Sigmoid colon (tissue), 7 donors: ENCODE measurements at places on chromosomes 6 and 20. TPM values are rescaled to one million over a fixed set of nuclear protein-coding genes. Genes with fewer than 3 reads are reported as not detected.

DNA sequence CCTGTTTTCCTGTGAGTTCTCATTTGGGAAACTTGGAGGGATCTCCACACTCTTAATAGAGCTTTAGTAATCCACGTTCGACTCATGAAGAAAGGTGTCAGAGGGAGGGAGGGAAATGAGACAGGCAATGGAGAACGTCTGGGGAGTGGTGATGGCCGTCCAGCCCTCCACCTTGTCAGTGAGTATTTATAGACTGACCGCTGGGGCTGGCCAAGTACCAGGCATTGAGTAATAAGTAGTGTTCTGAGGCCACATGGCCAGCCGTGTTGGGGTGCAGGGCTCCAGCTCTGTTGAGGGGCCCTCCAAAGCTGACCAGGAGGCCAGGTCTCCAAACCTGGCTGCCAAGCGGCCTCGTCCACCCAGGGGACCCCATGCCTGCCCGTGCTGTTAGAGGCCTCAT, 11.3 kb upstream of the DSN1 start:
- DNase-seq: peak; percentile 76

DNA sequence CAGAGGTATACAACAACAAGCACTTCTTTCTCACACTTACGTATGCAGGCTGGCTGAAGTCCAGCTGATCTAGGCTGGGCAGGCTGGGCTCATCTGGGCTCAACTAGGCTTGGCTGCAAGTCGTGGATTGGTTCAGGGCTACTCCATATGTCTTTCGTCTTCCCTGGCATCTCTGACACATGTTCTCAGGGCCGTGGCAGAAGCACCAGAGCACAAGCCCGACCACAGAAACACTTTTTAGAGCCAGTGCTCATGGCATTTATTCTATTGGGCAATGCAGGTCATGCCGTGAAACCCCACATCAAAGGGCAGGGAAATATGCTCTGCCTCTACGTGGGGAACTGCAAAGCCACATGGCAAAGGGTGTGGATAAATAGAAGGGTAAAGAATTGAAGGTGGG, 93.8 kb downstream of the RIN2 start:
- no peak for DNase-seq

- no peak for DNase-seq
Observed at GRCh38 chr6:44278315-44278714, 8.1 kb downstream of the TMEM151B start.

The TMEM151B gene
- polyA plus RNA-seq: 0.63 TPM

The DACT2 gene
- polyA plus RNA-seq: 0.23 TPM
